ENCODE measurements at places on chromosomes 11 and 22.

DNA sequence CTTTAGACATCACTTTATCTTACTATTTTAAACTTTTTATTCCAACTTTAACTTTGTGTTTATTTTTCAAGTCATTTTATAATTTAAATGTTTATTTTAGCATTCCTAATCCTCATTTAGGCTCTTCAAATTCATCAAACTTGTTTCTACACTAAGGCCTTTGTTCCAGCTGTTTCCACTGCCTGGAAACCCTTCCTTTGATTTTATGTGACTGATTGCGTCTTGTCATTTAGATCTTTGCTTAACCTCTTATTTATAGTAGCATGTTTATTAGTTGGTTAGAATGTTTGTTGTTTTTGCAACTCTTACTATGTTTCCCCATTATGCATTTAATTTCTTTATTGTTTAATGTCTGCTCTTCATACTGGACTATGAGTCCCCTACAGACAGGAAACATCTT lies 132.0 kb downstream of the FAM181B start:
- no peak for DNase-seq

DNA sequence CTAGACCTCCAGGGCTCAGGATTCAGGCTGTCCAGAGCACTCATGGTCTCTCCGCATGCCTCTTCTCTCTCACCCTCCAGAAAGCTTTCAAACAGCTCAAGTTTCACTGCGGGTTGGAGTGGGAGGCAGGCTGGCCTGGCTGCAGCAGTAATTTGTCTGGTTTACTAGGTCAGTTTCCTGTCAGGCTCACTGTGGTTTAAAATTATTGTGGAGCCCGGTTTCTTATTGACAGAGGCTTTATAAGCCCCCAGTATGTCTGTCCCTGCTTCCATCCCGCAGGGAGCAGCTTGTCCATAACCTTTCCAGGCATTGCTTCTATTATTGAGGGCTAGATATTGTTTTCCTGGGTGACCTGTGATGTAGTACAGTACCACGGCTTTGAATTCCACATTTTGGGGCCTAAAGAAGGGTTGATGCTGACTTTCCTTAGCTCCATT lies 235.3 kb upstream of the SORL1-AS1 start:
- peak; percentile 55 for DNase-seq

GRCh38 chr11:2342557-2342956 lies 34.6 kb upstream of the CD81 start:
- no peak for DNase-seq

- DNase-seq = no peak
These were observed 191.4 kb downstream of the ARHGAP42 start for GRCh38 chr11:100878474-100878873.

DNA sequence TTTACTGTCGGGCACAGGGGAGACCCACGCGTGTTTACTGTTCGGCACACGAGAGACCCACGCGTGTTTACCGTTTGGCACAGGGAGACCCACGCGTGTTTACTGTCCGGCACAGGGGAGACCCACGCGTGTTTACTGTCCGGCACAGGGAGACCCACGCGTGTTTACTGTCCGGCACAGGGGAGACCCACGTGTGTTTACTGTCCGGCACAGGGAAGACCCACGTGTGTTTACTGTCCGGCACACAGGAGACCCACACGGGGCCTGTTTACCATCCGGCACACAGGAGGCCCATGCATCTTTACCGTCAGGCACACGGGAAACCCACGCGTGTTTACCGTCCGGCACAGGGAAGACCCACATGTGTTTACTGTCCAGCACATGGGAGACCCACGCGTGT lies 525.1 kb downstream of the BRD1 start:
- no peak for DNase-seq

DNA sequence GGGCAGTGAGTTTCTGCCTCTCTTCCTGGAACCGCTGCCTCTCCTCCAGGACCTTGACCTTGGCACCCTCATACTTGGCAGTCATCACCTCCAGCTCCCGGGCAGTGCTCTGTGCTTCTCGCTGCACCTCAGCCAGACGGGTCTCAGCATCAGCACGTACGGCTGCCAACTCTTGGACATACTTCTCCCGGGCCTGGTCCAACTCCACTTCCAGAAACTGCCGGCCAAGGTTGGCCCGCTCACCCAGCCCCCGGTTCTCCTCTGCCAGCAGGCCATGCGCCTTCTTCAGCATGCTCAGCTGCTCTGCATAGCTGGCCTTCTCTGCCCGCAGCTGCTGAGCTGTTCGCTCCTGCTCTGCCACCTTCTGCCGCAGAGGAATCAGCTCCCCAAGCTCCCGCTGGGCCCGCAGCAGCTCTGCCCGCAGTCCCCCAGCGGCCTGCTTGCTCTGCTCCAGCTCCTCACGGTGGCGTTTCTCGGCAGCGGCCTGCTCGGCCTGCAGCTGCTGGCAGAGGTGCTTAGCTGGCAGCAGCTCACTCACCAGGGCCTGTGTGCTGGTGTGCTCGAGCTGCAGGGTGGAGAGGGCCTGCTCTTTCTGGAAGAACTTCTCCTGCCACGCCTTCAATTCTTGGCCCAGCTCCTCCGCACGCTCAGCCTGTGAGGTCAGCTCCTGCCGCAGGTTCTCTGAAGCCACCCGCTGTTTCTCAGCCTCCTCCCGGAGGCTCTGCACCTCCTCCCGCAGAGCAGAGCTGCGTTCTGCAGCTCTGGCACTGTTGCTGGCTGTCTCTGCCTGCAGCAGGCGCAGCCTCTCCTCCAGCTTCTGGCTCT lies 14.4 kb downstream of the IL18BP start:
- peak; percentile 84 for DNase-seq

GRCh38 chr11:27241311-27242122 lies 121.5 kb downstream of the CCDC34 start:
- DNase-seq = no peak

DNA sequence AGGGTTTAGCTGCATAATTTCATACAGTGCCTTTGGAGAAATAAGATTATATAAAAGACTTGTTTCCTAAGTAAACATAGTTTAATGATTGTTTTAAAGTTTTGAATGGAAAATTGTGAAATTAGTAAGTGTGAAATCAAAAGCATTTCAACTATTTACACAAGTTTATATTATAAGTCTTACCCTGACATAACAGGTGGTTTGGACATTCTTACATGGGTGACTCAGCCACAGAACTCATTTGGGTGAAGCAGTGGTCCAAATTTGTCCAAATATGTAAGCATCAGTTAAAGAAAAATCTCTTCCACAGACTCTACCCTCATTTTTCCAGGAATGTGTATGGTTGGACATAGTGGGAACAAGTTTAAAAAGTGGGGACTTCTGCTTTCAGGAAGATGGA lies 68.0 kb downstream of the USP47 start:
- DNase-seq = no peak

DNA sequence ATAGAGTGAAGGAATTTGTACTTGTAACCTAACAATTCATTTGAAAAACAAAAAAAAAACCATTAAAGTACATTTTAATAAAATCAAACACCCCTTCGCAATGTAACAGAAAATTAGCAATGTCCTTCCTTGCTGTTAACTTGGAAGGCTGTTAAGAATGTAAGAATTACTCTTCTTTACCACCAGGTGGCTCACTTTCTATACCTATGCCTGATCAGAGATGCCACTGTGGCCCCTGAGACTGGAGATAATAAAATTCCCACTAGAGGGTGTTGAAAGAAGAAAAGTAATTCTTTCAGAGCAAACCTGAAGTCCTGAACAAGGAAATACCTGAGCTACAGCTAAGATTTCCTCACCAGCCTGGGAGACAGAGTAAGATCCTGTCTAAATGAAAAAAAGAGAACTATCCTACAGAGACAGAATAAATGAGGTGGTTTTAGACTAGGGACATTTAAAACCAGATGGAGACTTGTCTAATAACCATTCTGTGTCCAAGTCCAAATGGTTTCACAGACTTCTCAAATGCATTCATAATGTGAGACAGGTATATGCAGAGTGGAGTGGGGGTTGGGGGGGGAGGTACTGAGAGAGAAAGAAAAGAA lies 1089.3 kb downstream of the FAM181B start:
- DNase-seq = peak; percentile 17

GRCh38 chr11:93099806-93100205 lies 98.0 kb downstream of the SLC36A4 start:
- DNase-seq = peak; percentile 40

DNA sequence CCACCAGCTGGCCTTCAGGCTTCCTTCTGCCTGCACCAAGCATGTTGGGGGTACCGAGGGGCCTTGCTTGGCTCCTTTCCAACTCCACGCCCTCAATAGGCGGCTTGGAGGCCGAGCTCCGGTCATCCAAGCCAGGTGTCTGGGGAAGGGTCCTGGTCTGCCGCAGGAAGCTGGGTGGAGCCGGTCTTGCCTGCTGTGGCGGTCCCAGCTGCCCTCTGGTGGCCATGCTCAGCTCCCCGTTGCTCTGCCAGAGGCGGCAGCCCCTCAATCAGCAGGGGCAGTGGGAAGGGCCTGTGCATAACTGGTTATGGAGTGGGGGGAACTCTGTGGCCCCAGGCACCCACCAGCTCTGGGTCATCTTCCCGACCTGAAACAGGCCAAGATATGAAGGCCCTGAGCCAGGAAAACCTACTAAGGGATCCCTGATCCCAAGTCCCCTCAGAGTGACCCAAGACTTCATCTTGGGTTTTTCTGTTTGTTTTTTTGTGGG lies 3.2 kb downstream of the ARVCF start:
- peak; percentile 88 for DNase-seq

- DNase-seq = peak; percentile 95
These were observed 6.9 kb upstream of the POLDIP3 start for GRCh38 chr22:42621505-42622002.

GRCh38 chr11:27604416-27604815 lies 95.8 kb downstream of the BDNF start:
- DNase-seq = no peak

- no peak for DNase-seq
These were observed 42.0 kb downstream of the ALG9 start for GRCh38 chr11:111829185-111829968.

DNA sequence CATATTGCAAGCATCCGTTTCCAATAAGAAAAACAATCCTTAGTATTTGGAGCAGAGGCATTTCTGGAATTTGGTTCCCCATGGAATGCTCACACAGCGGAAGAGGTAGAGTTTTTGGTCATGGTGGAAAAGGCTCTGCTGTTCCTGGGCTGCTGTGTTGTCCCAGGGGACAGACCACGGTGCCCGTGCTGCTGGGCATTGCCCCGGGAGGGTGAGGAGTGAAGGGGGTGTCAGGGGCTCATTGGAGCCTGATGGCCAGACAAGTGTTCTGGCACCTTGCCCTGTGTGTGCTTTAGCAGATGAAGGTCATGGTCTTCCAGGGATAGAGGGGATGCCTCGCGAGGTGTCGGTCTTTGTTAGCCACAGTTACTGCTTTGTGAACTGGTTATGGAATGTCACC lies 61.2 kb downstream of the MPPED1 start:
- no peak for DNase-seq

DNA sequence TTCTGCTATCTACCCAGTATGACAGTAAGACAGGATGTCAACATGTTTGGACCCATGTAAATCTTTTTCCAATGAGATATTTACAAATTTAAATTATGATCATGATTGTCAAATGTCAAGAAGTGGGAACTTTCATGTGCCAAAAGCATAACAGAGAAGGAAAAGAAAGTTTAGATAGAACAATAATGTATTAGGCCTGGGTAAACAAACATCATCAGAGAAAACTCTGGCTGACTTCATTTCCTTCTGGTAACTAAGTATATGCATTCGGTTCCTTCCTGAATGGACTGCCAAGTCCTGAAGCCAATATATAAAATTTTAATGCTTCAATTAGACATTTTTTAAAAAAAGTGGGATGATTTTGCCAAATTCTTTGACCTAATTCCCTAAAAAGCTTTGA lies 16.5 kb downstream of the RNF141 start:
- no peak for DNase-seq

DNA sequence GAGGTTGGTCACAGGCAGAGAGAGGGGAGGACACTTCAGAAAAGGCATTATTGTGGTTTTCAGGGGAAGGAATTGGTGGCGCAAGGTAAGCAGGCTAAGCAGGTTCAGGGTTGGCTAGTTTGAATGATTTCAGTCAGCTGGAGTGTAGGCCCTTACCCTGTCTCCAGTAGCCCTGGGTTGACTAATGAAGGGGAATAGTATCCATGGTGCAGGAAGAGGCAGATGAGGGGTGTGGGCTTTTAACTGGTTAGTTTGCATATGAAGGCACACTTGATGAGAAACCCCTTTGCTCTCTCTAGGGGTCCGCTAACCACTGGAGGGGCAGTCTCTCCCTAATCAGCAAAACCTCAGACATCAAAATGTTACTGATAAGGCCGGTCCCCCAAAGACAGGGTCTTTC lies 249.7 kb downstream of the AASDHPPT start:
- peak; percentile 61 for DNase-seq

GRCh38 chr11:11977206-11977938 lies 31.1 kb downstream of the DKK3 start:
- peak; percentile 79 for DNase-seq

DNA sequence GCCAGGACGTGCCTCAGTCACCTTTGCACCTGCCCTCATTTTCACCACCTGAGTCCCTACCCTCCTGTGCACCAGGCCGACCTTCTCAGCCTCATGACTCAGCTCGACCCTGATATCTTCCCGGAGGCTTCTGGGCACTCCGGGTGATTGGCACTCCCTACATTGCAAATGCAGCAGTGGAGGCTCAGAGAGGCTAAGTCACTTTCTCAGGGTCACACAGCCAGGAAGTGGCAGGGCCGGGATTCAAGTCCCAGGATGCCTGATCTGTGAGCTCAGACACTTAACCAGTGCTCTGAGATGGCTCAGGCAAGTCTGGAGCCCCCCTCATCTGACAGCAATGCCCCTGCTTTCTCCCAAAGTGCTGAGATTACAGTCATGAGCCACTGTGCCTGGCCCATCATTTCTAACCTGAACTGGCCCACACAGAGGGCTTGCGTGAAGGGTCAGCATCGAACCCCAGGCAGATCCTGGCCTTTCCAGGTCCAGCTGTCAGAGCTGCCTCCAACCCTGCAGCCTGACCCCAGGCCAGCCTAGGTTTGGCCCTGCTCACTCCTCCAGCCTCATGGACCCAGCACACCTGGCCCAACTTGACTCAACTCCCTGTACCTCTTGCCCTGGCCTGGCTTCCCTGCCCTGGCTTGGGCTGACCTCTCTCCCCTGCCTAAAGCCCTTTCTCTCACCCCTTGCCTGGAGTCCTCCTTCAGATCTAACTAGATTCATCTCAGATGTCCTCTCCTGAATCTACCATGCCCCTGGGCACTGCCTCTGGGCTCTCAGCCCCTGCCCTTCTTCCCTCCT lies 40.7 kb upstream of the RTL6 start:
- DNase-seq = no peak

GRCh38 chr11:66124564-66124963 lies 54.5 kb downstream of the PACS1 start:
- no peak for DNase-seq

DNA sequence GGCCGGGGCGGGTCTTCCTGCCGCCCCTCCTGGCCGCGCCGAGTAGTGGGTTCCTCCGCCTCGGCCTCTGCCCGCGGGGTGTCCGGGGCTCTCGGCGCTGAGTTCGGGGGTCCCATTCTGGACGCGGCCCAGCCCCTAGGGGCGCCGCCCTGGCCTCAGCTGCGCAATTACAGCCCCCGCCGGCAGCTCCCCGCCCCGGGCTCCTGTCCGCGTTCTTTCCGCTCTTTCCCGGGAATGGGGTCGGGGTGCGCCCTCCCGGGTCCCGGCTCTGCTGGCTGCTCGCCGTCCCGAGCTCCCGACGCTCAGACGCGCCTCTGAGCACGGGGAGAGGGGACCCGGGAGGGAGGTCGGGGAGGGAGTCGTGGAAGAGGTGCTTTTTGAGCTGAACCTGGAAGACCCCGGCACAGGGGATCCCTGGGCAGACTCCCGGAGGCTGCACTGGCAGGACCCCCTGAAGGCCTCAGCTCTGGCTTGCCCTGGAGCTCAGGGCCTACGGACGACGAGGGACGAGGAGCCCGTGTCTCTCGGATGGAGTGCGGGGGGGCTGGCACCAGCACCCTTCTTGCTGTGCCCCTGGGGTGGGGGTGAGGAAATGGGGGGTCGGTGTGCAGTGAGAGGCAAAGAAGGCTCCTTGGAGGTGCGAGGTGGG lies 558 bp downstream of the TSPAN4 start:
- DNase-seq = no peak

- no peak for DNase-seq
These were observed 16.1 kb upstream of the APOA1 start for GRCh38 chr11:116853461-116854073.

All from ELF-1 (cell line).